ENCODE measurements at places on chromosomes 6 and 20.
A peak's percentile ranks its signal among the peaks of the same experiment; 100 is the strongest.

DNA sequence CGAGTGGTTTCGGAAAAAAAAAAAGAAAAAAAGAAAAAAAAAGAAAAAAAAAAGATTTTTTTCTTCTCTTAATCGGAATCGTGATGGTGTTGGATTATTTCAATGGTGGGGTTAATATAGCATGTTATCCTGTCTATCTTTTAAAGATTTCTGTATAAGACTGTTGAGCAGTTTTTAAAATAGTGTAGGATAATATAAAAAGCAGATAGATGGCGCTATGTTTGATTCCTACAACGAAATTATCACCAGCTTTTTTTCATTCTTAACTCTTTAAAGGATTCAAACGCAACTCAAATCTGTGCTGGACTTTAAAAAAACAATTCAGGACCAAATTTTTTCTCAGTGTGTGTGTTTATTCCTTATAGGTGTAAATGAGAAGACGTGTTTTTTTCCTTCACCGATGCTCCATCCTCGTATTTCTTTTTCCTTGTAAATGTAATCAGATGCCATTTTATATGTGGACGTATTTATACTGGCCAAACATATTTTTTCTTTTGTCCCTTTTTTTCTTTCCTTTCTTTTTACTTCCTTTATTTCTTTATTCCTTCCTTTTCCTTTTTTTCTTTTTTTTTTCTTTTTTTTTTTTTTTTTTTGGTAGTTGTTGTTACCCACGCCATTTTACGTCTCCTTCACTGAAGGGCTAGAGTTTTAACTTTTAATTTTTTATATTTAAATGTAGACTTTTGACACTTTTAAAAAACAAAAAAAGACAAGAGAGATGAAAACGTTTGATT, 3.6 kb downstream of the SOX4 start:
- DNase-seq = no peak

DNA sequence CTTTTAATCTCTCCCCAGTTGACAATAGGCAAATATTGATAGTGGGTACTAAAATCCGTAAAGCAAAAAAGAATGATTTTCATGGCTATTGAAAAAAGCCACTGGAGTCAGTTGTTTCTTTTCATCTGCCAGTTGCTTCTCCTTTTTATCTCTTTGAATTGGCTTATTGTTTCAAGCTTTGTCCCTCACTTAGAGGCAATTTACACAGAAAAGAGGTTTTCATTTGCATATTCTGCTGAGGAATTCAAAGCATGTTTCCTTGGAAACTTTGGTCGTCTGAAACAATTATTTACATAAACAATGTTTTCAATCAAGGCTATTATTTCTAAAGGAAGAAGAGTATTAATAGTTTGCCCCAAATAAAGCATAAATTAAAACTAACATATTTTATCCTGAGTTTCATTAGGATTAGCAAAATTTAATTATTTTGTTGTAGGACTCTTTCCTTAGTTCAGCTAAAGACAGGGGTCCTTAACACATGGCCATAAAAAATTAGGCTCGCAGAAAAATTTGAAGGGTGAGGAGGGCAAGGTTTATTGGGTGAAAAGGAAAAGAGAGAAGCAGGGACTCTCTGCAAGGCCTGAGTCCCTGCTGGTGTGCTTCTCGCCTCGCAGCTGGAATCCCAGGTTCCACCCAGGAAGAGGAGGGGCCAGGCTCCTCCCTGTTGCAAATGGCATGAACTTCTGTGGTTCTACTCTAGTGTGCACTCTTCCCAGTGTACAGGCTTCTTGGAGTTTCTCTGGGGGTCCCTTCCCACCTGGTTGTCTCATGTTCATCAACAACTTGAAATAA, 138.8 kb upstream of the LAMA2 start:
- no peak for DNase-seq

GRCh38 chr20:11935212-11936154, 17.8 kb downstream of the BTBD3 start:
- DNase-seq = no peak

DNA sequence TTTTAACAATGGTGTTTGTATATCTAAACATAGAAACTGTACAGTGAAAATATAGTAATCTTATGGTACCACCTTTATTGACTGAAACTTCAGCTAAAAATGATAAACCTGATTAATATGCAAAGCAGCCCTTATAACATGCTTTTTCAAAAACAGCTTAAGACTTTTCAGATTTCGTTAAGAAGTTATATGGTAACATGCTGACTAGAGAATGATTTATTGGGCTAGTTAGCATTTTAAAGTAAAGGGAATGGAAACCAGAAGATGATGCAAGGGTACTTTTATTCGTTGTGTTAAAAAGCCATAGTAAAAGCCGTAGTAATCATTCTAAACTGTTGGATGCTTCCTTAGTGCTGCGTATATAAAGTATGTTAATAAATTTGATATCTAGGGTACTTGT, 50.5 kb downstream of the CBFA2T2 start:
- DNase-seq = no peak

DNA sequence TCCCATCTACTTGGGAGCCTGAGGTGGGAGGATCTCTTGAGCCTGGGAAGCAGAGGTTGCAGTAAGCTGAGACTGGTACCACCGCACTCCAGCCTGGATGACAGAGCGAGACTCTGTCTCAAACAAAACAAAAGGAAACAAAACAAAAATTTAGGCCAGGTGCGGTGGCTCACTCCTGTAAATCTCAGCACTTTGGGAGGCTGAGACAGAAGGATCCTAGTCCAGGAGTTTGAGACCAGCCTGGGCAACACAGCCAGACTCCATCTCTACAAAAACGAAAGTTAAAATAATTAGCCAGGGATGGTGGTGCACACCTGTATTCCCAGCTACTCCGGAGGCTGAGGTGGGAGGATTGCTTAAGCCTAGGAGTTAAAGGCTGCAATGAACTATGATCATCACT, 183.2 kb upstream of the ZNF217 start:
- DNase-seq = no peak

- DNase-seq = no peak
Measured at GRCh38 chr20:49901588-49901987, 13.7 kb downstream of the SPATA2 start.

DNA sequence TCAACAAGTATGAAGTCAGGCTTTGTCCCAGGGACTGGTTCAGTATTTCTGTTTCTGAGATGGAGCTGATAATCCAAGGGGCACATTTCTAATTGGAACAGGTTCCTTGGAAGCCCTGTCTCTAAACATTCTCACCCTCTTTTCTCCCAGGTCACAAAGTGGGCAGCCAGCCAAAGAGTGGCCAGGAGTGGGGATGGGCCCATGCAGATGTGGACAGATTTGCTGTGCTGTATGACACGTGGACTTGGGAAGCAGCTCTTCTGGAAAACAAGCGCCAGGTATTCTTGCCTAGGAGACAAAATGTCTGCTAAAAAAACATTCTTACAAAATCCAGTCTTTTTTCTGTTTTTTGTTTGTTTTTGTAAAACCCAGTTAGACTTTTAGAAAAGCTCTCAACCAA, 140.2 kb downstream of the CD164 start:
- DNase-seq = no peak

DNA sequence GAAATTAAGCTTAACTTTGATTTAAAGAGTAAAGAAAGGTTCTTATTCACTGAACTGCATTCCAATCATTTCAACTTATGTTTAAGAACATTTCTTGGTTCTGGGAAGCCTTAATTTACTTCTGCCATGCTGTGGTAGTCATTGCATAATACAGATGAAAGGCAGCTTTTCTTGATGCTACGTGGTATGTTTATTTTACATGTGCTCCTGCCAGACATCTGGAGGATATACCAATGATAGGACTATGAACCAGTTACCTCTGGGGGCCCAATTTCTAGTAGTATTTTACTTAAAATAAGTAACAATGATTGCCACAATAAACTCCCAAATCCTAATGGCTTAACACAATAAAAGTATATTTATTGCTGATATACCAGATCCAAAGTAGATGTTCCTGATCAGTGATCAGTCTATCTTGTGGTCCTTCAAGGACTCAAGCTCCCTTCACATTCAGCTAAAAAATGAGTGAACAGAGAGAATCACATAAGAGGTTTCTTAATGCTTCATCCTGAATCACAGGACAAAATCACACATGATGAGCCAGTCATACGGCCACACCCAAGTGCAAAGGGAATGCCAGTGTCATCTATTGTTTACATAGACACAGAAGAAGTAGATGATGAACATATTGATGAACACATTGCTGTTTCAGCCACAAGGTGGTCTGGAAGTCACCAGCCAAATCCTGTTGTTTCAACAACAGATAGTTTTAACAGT, 56.5 kb upstream of the CCN2 start:
- no peak for DNase-seq

DNA sequence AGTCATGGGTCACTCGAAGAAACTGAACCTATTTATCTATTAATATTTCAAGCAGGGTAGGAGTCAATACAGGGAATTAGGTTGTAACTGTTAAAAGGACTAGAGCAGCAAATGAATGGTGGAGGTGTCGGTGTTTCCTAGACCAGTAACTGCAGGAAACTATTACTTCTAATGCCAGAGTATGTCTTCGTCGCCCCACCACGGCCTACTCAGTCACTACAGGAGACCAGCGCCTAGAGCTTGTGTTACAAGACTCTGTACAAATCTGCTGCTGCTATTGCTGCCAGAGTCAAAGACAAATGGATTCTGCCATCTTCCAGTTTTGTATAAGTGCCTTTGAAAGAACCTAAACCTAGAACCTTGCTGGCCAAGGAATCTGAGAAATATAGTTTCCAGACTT, 343.9 kb downstream of the SOX4 start:
- DNase-seq = no peak

DNA sequence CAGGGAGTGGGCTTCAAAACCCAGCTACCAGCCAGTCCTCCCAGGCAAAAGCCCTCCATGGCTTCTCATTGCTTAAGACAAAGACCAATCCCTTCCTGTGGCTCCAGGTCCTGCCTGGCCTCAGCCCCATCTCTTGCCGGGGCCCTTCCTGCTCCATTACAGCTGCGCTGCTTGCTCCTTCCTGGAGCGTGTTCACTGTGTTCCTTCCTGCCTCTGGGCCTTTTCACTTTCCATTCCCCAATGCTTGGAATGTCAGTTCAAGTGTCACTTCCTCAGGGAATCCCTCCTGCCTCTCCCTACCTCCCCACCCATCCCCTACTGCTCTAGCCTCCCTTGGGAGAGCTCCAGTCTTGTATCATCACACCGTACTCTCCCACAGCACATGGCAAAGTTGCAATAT, 11.1 kb upstream of the ITPR3 start:
- no peak for DNase-seq

DNA sequence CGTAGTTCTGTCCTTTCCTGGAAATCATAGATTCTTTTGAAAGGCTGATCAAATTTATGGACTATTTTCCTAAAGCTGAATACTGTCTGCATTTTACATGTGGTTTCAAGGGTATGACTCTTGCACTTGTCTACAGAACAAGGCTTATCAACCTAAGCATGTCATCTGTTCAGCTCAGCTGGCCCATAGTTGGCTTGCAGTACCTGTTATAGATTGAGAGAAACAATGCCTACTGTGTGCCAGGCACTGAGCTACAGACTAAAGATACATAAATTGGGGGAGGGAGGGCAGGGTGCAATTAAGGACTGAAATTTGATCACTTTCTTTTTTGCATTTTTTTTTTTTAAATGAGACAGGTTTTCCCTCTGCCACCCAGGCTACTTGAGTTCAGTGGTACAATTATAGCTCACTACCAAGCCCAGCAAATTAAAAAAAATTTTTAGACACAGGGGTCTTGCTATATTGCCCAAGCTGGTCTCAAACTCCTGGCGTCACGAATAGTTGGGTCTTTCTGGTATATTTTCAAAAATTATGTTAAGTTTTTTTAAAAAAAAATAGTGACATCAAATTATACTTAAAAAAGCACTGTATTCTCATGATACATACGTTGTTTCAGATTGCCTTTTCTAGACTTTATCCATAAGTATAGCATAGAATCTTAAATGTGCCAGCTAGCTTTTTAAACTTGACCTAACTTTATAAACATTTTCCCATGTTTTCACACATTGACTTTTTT, 52.2 kb downstream of the RREB1 start:
- DNase-seq = no peak

- DNase-seq = no peak
Measured at GRCh38 chr6:37636801-37637561, 60.7 kb downstream of the MDGA1 start.

- peak; percentile 56 for DNase-seq
Measured at GRCh38 chr6:26032340-26033084, 54.7 kb upstream of the HFE start.

GRCh38 chr6:150233843-150234269, 91.0 kb downstream of the PPP1R14C start:
- no peak for DNase-seq

DNA sequence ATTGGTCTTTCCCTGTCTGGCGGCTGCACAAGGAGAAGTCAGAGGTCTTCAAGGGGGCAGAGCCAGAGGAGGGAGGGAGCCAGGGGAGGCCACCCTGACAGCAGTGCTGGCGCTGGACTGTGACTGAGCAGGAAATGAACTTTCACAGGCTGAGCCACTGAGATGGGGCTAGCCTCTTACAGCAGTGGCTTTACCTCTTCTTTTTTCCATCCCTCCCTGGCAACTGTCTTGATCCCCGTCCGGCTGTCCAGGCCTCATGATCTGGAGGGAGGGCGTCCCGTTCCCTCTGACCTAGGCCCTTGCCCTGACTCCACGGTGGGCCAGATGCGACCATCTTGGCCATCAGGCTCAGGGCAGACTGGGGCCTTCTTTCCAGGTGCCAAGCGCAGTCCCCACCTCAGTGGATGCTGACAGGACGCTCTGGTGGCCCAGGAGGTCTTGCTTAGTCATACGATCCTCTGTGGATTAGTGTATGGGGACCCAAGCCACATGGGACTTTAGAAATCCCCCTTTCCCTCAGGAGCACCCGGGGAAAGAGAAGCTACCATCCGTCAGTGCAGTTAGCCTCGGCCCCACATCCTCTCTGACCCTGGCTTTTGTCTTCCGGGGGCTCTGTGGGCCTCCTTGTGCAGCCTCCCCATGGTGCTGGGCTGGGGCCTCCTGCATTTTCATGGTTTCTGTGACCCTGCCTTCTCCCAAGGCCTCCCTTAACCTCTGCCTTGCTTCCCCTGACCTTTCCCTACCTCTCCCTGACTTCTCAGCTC, 57.4 kb upstream of the CCDC167 start:
- no peak for DNase-seq

DNA sequence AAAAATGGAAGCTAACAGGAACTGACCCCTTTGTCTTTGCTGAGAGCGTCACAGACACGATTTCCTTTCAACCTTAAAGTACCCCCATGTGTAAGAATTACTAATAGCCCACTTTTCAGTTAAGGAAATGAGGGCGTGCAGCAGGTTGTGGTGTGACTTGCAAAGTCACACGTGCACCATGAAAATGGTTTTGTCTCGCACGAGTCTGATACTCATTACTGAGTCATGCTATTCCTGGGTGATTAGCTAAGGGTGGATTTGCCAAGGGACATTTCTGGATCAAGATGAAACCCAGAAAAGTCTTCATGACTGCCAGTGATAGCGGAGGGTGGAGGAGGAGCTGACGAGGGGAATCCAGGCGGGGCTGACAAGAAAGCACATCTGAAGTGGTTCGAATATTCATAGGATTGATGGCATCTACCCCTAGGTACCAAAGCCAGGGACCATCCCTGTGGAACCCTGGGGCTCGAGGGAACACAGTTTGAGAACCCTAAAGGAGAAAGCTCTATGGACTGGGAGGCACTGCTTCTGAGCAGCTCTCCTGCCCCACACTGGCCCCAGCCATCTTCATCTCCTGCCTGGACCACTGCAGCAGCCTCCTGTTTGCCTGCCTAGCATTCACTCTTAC, 12.1 kb upstream of the NFATC2 start:
- no peak for DNase-seq

GRCh38 chr20:61830241-61830930, 235.3 kb downstream of the TAF4 start:
- no peak for DNase-seq

All from activated T-cell treated with anti-CD3 and anti-CD28 coated beads, Interleukin-2, amount 50 U/mL, for 48 hours (primary cell).